ENCODE measurements at places on chromosomes 6 and 20.

DNA sequence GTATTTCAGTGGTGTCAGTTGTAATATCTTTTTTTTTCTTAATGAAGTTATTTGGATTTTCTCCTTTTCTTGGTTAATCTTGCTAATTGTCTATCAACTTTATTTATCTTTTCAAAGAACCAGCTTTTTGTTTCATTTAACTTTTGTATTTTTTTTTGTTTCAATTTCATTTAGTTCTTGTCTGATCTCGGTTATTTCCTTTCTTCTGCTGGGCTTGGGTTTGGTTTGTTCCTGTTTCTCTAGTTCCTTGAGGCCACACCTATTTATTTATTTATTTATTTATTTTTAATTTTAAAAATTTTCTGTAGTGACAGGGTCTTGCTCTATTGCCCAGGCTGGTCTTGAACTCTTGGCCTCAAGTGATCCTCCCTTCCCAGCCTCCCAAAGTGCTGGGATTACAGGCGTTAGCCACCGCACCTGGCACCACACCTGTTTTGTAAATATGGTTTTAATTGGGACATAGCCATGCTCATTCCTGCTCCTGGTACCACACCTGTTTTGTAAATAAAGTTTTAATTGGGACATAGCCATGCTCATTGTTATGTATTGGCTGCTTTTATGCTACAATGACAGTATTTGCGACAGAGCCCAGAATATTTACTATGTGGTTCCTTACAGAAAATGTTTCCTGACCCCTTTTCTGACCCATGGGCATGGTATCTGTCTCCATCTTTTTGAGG, 22.2 kb downstream of the KDM1B start:
- no peak for DNase-seq

- no peak for DNase-seq
Observed at GRCh38 chr6:26327450-26328264, 37.3 kb upstream of the BTN3A2 start.

- DNase-seq: no peak
Observed at GRCh38 chr6:4780360-4780812, 4.2 kb downstream of the CDYL start.

DNA sequence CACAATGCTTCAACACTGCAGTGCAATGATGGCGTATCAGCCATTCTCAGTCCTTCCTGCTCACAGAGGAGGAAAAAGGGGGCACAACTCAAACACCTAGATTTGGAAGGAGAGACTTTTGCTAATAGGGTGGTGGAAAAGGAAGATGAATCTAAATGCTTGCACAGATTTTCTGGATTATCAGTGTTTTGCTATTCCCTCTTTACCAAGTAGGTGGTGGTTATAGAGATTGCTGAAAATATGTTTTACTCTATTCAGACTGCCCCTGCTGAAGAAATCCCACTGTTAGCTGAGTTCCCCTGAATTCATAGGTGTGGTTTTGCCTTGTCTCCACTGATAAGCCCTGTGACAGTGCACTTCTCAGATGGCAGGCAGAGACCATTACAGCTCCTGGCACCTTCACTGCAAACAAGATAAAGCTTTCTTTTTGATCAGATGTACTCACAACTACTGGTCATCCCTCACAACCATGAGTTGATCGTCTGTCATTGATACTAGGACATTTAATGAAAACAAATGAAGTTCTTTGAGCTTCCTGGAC, 311.4 kb downstream of the KIF16B start:
- no peak for DNase-seq

DNA sequence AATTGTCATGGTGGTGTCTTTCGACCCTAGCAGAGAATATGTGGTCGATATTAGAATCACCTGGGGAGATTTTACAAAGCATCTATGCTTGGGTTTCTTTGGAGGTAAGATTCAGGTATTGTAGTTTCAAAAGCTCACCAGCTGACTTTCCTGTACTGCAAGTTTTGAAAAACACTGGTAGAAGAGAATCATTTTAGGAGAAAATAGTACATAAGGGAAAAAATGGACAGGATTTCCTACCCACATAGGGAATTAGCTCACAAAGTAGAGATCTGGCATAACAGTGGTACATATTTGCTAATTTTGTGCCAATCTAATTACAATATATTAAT, 27.4 kb upstream of the ABT1 start:
- no peak for DNase-seq

GRCh38 chr6:13561624-13562267, 12.7 kb upstream of the SIRT5 start:
- no peak for DNase-seq

GRCh38 chr6:1820165-1820564, 210.4 kb downstream of the FOXC1 start:
- no peak for DNase-seq

DNA sequence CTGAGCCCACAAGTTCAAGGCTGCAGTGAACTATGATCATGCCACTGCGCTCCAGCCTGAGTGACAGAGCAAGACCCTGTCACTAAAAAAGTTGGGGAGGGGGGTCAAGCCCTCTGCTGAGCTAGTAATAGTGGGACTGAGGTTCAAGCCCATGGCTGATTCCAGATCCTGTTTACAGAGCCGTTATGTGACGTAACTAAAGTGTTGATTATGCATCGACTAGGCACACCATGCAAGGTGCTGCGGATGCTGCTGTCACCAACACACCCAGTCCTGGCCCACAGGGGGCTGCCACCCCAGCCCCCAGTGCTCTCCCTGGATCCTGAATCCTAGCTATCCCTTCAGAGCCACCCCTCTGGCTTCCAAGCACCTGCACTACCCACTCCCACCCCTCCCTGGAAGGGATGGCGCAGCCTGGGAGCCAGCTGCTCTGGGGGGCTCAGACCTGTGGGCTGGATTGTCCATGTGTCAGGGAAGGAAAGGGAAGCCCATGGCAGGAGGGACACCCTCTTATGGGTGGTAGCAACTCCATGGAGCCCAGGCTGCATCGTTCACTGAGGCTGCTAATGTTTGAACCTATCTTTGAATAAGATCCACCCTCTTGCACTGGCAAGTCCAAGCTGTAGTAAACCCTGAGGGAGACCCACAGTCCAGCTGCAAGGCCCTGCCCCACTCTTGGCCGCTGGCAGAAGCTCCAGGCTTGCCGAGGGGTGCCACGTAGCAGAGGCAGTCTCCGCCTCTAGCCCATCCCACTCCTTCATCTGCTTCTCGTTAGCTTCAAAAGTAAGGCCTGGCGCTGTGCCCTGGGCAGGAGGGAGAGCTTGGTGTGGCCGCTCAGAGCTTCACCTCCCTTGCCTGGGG, 95.0 kb downstream of the SNX5 start:
- peak; percentile 90 for DNase-seq

GRCh38 chr6:99354983-99355382, 5.5 kb upstream of the FAXC start:
- DNase-seq: no peak

DNA sequence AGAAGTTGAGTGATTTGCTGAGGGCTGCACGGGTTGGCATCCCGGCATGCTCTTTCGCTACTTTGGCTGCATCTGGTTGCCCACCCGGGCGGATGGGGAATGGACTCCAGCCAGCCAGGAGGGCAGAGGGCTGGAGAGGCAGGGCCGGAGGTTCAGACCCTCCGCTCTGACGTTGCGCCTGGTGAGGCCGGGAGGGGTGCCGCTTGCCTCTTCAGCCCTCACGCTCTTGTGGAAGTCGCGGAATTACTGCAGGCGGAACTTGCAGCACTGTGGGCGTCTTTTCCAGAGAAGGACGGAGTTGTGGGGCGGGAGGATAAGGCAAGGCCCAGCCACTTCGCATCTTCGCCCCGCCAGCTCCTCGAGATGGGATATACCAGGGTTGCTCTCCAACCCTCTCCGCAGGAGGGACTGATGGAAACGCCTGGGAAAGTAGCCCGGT, 656 bp downstream of the RTEL1 start:
- DNase-seq: no peak

DNA sequence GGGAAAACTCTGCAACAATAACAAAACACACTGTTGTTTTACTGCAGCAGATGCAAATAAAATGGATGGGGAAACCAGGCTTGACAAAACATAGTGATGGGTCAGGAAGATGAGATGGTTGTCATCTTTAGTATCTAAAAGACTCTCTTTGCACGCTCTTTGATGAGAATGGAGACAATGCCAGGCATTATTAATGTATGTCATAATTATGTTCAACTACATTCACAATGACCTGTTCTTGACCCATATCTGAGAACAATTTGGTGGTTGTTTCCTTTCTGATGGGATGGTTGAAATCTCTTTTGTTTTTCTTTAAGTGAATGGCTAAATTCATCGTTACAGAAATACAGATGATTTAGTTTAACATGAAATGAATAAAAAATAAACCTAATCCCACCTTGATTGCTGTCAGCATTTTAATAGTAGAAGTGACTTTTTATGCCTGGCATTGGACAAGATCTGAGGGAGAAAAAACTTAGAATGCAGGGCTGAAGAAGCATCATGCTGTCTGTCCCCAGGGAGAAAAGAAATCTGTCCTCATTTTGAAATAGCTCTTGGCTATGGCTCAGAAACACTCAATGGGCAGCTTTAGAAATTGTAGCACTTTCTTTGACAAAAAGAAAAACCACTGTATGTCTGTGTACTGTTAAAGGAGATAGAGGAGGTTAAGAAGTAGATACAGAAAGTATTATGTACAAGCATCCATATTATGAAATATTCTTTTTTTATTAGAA, 12.4 kb upstream of the GRIK2 start:
- DNase-seq: no peak

DNA sequence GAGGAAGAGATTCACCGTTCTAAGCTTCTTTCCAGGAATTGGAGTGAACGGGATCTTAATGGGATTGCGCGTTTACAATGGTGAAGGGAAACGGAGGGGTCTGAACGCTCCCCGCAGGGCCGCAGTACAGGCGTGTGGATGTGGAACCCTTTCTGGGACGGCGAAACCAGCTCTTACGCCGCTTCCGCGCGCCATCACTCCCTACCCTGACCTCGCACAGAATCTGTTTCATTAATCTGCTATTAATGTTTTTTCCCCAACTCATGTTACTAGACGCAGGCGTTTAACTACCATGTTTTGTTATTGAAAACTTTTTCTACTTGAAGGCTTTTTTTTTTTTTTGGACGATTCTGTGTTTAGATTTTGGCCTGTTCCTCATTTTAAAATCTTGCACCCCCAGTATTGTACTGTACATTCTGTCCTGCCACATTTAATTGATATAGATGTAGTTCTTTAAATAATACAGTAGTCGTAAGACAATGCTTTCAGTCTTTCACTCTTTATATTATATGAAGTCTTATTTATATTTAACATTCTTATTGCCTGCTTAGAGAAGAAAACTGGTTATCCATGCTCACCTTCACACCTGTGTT, 696 bp upstream of the SUPT3H start:
- DNase-seq: peak; percentile 45

DNA sequence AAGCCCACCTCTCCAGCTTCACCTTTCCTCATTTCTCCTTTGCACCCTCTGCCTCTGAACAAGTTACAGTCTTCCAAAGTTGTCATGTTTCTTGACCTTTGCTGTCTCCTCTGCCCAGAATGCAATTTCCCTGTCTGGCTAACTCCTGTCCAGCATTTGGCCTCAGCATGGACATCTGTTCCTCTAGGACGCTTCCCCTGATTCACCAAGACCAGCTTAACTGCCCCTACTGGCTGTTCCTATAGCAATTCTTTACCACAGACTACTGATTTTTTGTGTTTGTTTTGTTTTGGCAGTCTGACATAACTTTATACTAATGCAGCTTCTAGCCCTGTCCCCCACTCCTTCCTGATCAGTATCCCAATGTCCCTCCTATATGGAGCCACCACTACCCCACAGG, 13.4 kb downstream of the GNL1 start:
- DNase-seq: no peak

DNA sequence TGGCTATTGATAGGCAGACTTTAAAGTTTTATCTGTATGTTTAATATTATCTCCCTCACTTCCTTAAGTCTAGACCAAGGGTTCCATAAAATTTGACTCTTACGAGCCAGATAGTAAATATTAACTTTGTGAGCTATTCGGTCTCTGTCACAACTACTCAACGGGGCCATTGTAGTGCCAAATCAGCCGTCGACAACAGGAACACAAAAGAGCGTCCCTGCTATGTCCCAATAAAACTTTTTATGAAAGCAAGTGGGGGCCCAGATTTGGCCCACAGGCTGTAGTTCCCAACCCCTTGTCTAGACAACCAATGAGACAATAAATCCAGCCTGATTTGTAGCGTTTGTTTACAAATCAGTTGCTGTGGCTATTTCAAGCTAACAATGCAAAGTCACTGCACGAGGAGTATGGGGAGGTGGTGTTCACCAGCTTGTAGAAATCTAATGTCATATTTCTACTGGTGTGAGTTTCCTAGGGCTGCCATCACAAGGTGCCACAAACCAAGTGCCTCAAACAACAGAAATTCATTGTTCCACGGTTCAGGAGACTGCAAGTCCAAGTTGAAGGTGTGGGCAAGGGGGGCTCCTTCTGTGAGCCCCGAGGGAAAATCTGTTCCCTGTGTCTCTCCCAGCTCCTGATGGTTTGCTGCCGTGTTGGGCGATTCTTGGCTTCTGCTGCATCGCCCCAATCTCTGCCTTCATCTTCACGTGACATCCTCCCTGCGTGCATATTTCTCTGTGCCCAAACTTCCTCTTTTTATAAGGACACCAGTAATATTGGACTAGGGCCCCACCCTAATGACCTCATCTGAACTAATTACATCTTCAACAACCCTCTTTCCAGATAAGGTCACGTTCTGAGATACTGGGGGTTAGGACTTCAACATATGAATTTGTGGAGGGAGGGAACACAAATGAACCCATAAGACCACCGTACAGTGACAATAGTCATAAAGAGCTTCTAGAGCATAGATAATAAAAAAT, 356.0 kb upstream of the JARID2 start:
- no peak for DNase-seq

- DNase-seq: no peak
Observed at GRCh38 chr6:29524044-29524443, 35.5 kb downstream of the UBD start.

DNA sequence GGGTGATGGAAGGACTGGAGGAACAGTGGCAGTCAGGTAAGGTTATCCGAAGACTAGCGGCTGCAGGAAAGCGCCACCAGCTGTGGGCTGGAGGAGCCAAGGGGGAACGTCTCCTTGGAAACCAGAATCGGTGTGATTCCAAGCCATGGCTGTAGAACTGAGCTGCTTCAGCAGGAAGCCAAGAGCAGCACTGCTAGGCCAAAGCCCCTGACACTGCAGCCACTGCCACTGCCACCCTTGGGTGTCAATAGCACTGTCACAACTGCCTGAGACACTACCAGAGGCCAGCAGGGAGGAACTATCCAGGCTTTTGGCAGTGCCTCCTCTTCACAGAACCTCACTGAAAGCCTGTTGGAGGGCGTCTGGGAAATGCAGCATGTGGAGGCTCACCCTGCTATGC, 289.6 kb upstream of the SUPT3H start:
- no peak for DNase-seq

DNA sequence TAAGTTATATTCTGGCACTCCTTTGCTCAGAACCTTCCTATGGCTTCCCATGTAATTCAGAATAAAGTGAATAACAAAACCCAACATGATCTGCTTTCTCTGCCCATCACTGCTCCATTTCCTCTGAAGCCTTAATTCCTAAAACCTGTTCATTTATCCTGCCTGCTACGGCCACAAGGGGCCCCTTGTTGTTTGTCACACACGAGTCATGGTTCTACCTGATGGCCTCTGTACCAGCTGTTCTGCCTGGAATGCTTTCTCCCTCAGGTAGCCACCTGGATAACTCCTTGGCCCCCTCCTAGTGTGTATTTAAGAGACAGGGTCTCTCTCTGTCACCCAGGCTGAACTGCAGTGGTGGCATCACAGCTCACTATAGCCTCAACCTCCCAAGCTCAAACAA, 26.8 kb downstream of the ERGIC3 start:
- DNase-seq: no peak

- no peak for DNase-seq
Observed at GRCh38 chr6:70886661-70887060, 70.2 kb downstream of the B3GAT2 start.
